Left renal cortex interstitium (tissue), 4 donors: ENCODE measurements at places on chromosomes 16 and 17. TPM values are rescaled to one million over a fixed set of nuclear protein-coding genes. Genes with fewer than 3 reads are reported as not detected.

DCAKD gene
- 58.5 TPM for polyA plus RNA-seq

TMEM100 gene
- polyA plus RNA-seq = 73.6 TPM

NPW gene
- polyA plus RNA-seq = 4.9 TPM

HEATR9 gene
- polyA plus RNA-seq = not detected

CRHR1 gene
- polyA plus RNA-seq = 0.59 TPM

C1QTNF8 gene
- not detected for polyA plus RNA-seq

DLG4 gene
- 21.1 TPM for polyA plus RNA-seq

PIGL gene
- 21.6 TPM for polyA plus RNA-seq

TBC1D3B gene
- polyA plus RNA-seq = 19.8 TPM

CCL8 gene
- polyA plus RNA-seq = 0.21 TPM
